ENCODE measurements at places on chromosomes 5 and 9. TPM values are rescaled to one million over a fixed set of nuclear protein-coding genes. Genes with fewer than 3 reads are reported as not detected.

DNA sequence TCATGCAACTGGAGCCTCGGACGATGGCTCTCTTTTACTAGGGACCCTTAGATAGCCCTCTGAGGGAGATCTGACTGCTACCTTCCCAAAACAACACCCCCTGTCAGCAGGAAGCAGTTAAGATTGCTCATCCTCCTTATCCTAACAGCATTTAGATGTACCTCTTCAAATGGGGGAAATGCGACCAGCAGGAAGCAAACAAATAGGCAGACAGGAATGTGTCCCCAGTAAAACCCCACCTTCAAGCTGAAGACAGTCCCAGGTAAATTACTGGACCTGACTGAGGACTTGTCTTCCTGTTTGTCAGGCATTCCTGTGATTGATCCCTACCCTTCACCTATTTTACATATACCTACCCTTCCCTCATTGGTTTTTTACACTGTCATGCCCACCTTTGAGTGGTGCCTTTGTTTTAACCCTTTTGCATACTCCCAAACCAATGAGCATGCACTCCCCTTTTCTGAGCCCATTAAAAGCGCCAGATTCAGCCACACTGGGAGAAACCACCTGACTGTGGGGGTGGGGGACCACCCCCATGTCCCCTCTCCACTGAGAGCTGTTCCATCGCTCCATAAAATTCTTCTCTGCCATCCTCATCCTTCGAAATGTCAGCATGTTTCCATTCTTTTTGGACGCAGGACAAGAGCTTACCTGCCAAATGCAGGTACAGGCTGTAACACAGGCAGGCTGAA is 954.0 kb upstream of the CDH6 start:
- no peak for DNase-seq
- no peaks in the 10 kb centered on the region for H3K36me3 ChIP-seq
- no peak overlapping the region for H3K27ac ChIP-seq
- H3K27me3 ChIP-seq: no peaks in the 10 kb centered on the region
- no peaks in the 10 kb centered on the region for H3K4me1 ChIP-seq

GRCh38 chr5:134846641-134846960 is 833 bp downstream of the C5orf24 start:
- H3K27me3 ChIP-seq: no peaks in the 10 kb centered on the region
- H3K4me3 ChIP-seq: peak overlapping the region; percentile 96
- H3K36me3 ChIP-seq: no peaks in the 10 kb centered on the region
- H3K4me1 ChIP-seq: peaks cover 8% of the 10 kb centered on the region
- peak overlapping the region; percentile 85 for H3K27ac ChIP-seq
- DNase-seq: no peak

DNA sequence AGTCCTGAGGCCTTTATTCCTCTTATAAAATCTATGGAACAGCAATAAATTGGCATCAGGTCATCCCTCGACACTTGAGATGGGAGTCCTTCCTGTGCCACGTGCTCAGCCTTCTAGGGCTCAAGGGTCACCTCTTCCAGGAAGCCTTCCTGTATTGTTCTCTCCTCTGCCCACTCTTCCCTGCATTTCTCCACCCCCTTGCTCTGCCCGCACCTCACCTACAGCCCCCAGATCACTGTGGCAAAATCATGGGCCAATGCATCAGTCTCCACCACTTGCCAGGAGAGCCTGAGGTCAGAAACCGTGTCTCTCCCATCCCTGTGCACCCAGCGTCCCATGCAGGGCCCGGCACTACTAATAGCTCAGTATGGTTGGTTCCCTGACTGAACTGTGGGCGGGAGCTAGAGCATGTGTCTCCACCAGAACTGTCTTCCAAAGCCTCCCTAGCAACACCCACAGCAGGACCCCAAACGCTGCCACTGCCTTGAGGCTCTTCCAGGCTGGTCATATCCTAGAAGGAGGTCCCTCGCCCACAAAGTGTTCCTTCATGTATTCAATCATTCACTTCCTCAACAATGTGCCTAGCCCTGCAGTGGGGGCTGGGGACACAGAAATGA is 13.5 kb downstream of the DUSP1 start:
- no peaks in the 10 kb centered on the region for H3K36me3 ChIP-seq
- H3K27ac ChIP-seq: no peak overlapping the region
- DNase-seq: no peak
- peaks cover 10% of the 10 kb centered on the region for H3K27me3 ChIP-seq
- H3K4me3 ChIP-seq: no peak overlapping the region
- no peaks in the 10 kb centered on the region for H3K4me1 ChIP-seq

GRCh38 chr5:142935014-142935413 is 164.8 kb downstream of the ARHGAP26 start:
- H3K4me1 ChIP-seq: peaks cover 15% of the 10 kb centered on the region
- H3K27ac ChIP-seq: no peak overlapping the region
- no peak for DNase-seq
- no peak overlapping the region for H3K4me3 ChIP-seq

DNA sequence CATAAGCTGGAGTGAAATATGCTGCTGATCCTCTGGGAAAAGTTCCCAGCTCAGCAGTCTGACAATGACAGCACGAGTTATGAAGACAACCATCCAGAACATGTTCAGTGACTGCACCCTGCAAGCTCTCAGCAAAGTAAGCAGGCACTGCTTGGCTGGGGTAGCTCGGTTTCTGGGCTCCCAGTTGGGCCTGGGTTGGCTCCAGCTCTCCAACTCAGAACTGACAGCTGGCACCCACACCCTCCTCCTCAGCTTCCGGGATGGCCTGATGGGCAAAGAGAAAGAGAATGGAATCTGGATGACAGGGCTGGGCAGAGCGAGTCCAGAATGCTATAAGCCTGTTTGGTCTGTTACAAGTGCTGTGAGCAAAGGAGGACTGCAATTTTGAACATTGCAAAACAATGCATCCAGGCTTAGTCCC is 185.0 kb downstream of the CSNK1G3 start:
- no peaks in the 10 kb centered on the region for H3K4me1 ChIP-seq
- H3K36me3 ChIP-seq: no peaks in the 10 kb centered on the region
- H3K27me3 ChIP-seq: no peaks in the 10 kb centered on the region
- no peak for DNase-seq
- H3K27ac ChIP-seq: no peak overlapping the region

DNA sequence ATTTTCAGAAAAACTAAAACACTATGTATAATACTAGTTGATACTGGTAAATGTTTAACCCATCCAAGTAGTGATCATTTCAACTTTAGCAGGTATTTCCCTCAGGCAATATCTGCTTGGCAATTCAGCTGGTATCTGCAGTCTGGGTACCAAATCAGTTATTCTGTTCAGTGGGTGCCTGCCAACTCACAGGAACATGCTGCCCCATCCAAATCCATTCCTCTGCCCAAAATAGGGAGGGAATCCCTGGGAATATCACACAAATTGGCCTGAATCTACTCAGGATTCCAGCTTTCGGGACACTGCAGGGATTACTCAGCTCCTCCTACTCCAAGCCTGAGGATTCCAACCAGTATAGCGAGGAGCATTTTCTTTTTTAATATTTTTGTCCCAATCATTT is 61.7 kb upstream of the PDE4D start:
- no peak overlapping the region for H3K27ac ChIP-seq
- DNase-seq: no peak
- no peaks in the 10 kb centered on the region for H3K4me1 ChIP-seq
- no peaks in the 10 kb centered on the region for H3K27me3 ChIP-seq
- no peak overlapping the region for H3K4me3 ChIP-seq
- no peaks in the 10 kb centered on the region for H3K36me3 ChIP-seq

DNA sequence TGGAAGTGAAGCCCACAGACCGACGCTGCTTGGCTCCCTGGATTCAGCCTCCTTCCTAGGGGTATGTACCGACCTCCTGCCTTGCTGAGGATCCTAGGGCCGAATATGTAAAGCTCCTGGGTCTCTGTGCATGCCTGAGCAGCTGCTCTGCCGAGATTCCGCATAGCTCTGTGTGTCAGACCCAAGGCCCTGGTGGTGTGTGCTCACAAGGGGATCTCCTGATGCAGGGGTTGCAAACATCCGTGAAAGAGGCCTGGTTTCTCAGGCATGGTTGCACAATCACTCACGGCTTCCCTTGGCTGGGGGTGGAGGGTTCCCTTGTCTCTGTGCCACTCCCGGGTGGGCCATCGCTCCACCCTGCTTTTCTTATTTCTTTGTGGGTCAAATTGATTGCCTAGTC is 19.9 kb upstream of the SVEP1 start:
- H3K4me3 ChIP-seq: no peak overlapping the region
- no peaks in the 10 kb centered on the region for H3K4me1 ChIP-seq
- H3K27ac ChIP-seq: no peak overlapping the region
- H3K36me3 ChIP-seq: no peaks in the 10 kb centered on the region
- peaks cover 3% of the 10 kb centered on the region for H3K27me3 ChIP-seq
- no peak for DNase-seq

DNA sequence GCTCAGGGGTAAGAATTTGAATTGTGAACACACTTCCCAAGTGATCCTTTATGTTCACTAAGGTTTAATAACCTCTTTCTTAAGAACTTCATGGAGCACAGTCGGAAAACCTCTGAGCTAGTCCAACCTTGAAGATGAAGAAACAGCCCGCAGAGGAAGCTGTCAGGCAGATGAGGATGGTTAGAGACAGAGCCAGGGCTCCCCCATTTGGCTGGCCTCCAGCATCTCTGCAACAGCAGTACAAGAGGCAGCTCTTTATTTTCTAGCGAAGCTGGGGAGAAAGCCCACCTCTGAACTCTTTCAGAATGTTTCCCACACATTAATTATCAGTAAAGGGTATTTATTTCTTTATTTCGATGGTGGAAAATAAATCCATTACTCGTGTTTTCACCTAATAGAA is 350.8 kb downstream of the DMRT2 start:
- H3K27ac ChIP-seq: no peak overlapping the region
- DNase-seq: no peak
- no peaks in the 10 kb centered on the region for H3K4me1 ChIP-seq
- no peaks in the 10 kb centered on the region for H3K27me3 ChIP-seq
- no peak overlapping the region for H3K4me3 ChIP-seq

DNA sequence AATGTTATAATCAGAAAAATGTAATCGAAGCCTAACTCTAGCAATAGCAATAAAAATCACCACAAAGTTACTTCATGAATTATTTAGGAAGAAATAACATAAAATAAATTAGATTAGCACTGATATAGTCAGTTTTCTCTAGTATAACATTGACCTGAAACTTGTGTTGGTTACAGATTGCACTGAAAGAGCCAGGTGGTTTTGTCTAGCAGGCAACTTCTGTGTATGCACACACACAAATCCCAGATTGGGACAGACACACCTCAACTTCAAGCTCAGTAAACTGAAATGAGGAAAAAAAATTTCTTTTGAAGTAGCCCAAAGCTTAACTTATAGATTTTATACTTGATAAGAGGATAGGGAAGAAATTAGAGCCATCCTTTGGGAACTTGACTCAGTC is 129.3 kb downstream of the EFNA5 start:
- H3K4me1 ChIP-seq: peaks cover 16% of the 10 kb centered on the region
- H3K27ac ChIP-seq: no peak overlapping the region

- H3K27ac ChIP-seq: no peak overlapping the region
- no peak overlapping the region for H3K4me3 ChIP-seq
Measured at GRCh38 chr5:38878391-38879077, 32.7 kb downstream of the OSMR start.

DNA sequence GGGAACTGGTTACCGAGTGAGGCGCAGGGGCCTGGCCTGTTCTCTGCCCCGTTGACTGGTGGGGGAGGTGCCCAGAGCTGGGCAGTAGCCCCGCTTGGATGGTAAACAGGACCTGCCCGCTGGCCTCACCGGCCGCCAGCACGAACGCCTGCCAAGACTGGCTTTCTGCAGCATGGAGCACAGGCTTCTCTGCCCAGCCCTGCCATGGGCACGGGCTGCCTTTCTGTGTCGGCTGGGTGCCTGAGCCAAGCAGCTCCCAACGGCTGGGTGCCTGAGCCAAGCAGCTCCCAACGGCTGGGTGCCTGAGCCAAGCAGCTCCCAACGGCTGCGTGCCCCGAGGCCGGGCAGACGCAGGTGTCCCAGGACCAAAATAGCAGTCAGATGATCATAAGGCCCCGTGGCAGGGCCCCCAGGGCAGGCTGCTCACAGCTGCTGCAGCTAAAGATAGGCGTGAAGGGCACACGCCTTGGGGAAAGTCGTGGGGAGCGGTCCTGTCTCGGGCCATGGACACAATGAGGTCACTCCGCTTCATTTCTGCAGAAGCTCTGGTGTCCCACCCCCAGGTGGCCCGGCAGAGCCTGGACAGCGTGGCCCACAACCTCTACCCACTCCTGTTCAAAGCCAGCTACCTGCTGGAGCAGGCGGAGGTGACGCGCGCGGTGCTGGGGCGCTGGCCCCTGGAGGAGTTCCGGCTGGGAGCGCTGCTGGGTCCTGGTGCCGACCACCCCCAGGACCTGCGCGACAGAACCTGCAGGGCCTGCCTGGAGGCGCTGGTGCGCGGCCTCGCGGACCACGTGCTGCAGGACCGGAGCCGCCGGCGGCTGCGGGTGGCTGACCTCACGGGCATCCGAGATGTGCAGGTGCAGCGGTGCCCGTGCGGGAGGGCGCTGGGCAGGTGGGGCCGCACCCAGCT is at the start of gene LRRC14B:
Gene LRRC14B (plus strand): TSS at position 460 of the 913 bp plus-strand sequence. CDS start 44 bp downstream, at position 504.
- no peaks in the 10 kb centered on the region for H3K36me3 ChIP-seq
- peak; percentile 16 for DNase-seq
- no peak within 1 kb of the TSS for H3K27ac ChIP-seq
- H3K27me3 ChIP-seq: peaks cover 67% of the 10 kb centered on the region

DNA sequence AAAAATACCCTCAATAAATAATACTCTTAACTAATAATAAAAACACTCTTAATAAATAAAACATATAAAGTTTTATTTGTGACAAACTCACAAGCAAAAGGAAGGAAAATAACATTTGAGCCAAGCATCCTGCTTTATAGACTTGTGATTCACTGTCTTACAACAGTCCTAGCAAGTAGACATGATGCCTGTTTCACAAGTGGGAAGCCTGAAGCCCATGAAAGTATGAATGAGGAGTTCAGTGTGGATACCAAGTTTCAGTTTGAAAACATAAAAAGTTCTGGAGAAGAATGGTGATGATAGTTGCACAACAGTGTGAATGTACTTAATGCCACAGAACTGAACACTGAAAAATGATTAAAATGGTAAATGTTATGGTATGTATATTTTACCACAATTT is 10.9 kb downstream of the HABP4 start:
- DNase-seq: no peak
- no peaks in the 10 kb centered on the region for H3K27me3 ChIP-seq
- no peaks in the 10 kb centered on the region for H3K36me3 ChIP-seq
- no peak overlapping the region for H3K4me3 ChIP-seq
- no peaks in the 10 kb centered on the region for H3K4me1 ChIP-seq
- H3K27ac ChIP-seq: no peak overlapping the region

GRCh38 chr9:121598167-121598964 is 53.1 kb upstream of the DAB2IP start:
- H3K4me3 ChIP-seq: no peak overlapping the region
- peaks cover 45% of the 10 kb centered on the region for H3K27me3 ChIP-seq
- H3K4me1 ChIP-seq: no peaks in the 10 kb centered on the region
- H3K36me3 ChIP-seq: no peaks in the 10 kb centered on the region
- no peak for DNase-seq
- H3K27ac ChIP-seq: no peak overlapping the region

Gene ANKRD18A
- 3.0 TPM for total RNA-seq

Gene CYSRT1
- 0.37 TPM for total RNA-seq

Gene LIFR
- total RNA-seq: not detected

Gene SHROOM1
- total RNA-seq: 0.35 TPM

Gene CARD6
- total RNA-seq: 1.3 TPM

Gene ALDOB
- total RNA-seq: 1.6 TPM

Gene IFNE
- not detected for total RNA-seq

Gene ANKRD31
- 0.89 TPM for total RNA-seq

All from T-cell (primary cell).